ENCODE measurements at places on chromosomes 13 and 19. TPM values are rescaled to one million over a fixed set of nuclear protein-coding genes. Genes with fewer than 3 reads are reported as not detected.

Gene TYROBP
- not detected for total RNA-seq

Gene TIMM29
- total RNA-seq: 23.3 TPM

Gene AKT1S1
- total RNA-seq: 23.7 TPM

Gene ZNF549
- total RNA-seq: 3.6 TPM

Gene B3GNT8
- 1.8 TPM for total RNA-seq

All from cardiac atrium fibroblast (primary cell).